ENCODE measurements at places on chromosomes 1 and 21.

GRCh38 chr1:31105646-31106045, 40.1 kb upstream of the PUM1 start:
- no peak for DNase-seq

DNA sequence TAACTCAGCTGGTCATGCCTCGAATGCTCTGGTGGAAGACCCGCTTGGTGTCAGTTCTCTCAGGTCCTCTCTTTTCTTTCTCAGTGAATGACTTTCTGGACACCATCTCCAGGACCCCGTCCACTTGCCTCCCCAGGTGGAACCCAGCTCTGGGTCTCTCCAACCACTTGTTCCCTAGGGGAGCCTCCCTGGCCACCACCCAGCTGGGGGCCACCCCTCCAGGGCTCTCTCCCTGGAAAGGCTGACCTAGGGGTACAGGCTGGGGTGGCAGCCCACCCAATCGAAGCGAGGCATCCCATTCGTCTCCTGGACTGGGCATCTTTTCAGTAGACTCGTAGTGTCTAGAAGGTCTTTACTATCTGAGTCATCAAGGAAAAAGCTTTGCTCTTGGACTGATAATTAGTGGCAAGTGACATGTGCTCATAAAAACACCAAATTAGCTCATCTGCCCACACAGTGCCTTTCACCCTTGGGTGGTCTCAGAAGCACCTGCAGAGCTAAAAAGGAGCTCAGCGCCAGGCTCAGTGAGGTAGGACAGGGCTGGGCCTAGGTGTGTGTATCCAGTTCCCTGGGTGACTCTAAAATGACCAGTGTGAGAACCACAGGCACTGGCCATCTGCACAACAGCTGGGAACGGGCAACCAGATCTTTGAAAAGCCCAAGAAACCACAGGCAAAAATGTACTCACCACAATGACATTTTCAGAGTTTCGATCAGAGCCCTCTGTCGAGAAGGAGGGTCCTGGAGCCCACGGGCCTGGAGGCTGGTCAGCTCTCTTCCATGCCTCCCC, 2.4 kb upstream of the PDXK start:
- no peak for DNase-seq

DNA sequence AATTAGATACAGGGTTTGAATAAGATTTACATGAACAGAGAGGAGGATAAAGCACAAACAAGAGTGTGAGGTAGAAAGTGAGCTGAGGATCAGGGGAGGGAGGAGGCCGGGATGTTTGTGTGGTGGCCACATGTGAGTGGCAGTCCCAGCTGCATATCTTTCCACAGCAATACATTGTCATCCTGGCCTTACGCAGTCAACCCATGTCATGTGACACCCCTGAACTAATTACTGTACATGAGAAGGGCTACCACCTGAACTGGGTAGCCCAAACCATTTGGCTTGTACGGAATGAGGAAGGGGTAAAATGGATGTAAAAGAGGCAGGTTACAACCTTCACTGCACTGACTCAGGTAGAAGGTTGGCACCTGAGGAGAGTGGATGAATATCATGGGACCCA, 4.2 kb downstream of the SLAMF7 start:
- no peak for DNase-seq

DNA sequence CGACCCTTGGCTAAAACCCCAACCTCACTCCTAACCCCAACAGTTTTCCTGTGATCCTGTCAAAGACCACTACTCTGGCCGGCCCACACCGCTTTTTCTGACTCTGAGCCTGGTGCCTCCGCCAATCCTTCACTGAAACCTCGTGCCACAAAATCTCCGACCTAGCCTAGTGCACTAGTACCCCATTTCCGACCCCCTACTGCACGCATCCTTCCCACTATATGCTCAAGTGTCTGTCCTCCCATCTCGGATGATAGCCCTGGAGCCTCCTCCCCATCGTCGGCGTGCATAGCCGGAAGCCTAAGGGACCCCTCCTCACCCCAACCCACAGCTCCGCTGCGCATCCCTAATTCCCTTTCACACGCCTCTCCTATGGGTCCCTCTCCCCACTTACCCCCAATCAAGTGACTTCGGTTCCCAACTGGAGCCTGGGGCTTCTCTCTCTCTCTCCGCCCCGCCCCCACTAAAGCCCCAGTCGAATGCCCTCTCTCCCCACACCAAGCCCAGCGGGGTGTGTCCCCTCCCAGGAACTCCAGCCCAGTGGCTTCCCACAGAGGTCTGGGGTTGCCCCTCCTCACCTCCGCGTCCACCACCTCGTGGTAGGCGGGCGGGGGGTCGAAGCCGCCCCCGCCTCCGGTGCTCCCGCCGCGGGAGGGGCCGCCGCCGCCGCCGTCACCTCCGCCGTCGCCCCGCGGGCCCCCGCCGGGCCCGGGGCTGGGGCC, 791 bp downstream of the USP24 start:
- DNase-seq, result peak; percentile 17

DNA sequence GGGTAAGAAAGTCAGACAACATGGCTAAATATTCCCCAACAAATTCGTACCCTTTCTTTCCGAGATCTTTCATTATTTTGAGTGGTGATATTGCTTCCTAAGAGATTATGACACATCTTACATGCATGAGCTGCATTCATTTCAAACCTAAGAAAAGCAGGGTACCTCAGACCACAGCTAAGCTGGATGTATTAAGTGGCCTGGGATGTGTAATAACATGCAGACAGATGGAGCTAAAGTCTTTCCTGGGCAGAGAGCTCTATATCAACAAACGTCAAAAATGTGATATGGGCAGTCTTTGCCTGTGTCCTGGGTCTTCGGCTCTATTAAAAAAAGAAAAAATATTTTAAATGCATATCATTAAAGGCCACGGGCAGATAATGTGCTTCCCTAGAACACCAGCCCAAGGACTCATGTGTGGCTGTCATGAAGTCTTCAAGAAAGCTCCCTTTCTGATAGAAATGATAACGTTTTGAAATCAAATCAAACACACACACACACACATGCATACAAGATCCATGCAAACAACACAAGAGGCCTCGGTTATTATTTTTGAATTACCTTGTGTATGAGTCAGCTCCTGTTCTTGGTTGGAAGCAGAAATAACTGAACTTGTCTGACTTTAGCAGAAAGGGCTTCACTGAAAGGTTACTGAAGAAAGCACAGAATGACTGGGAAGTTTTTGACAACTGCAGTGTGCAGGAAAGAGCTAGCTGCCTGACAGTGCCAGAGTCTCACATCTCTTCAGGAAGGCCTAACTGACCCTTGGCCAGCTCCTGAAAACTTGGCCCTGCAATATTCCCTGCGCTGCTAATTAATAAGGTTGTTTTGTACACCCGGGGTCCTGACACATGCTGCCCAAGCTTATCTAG, 231.2 kb downstream of the DSCAM start:
- DNase-seq, result no peak

- no peak for DNase-seq
Observed at GRCh38 chr1:183002797-183003196, 20.4 kb upstream of the LAMC1 start.

DNA sequence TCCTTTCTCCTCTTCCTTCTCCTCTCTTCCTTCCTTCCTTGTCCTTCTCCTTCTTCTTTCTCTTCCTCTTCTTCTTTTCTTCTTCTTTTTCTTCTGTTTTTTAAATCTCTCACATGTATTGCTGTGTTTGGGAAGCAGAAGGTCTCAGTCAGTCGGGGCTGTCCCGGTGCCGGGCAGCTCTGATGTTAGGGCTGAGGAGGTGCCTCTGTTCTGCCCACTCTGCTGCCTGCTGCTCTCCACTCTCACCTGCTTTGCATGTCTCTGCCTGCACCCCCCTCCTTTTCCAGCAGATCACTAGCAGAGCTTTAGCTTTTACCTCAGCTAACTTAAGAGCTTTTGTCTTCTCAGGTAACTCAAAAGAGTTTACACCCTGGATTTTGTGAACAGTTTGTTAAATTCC, 276.6 kb downstream of the CHRM3 start:
- no peak for DNase-seq

DNA sequence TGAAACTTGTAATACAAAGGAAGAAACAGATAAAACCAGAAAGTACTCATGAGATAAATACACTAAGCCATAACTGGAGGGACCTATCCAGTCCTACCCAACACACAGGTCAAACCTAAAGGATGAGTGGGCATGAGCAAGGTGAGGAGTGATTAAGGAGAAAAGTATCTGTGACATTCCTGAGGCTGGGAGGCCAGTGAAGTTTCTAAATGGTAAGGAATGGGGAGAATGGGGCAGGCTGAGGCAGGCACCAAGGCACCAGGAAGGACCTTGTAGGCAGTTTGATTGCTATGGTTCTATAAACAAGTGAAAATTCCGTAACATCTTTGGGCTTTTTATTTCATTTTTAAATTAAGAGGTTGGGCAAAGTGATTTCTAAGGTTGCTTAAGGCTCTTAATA, 10.4 kb downstream of the DDX59 start:
- no peak for DNase-seq

DNA sequence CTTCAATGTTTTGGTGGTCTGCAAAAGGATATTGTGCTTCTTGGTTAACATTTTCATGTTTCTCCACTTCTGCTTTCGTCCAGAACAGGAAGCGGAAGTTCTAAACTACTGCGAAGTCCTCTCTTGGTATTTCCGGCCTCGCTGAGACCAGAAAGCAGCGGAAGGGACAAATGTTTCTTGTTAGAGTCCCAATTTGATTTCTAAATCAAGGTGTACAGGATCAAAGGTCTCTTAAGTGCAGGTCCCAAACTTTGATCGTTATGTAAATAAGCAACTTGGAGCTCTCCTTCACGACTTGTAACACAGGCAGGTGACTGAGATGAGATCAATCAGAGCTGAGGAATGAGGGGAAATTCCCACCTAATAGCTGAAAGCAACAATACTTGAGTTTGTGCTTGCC, 40.1 kb upstream of the HMCN1 start:
- no peak for DNase-seq

DNA sequence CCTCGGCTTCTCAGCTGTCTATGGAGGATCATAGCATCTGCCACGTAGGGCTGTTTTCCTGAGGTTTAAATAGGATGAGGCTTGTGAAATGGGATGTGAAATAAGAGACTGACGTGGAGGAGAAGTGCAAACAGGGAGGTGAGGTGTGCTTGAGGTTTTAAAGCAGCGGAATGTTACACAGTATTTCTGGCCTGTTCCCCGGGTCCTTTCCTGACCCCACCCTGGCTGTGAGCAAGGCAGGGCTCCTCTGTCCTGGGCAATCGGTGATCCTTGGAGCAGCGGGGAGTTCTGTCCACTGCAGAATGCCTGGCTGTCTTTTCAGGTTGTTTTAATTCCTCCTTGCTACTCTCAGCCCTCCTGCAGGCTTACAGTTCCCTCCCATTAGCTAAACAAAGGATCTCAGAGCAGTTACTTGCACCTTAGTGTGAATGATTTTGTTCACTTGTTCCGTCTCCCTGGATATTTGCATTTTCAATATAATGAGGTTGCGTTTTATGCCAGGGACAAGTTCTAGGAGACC, 38.6 kb downstream of the LHX4 start:
- no peak for DNase-seq

DNA sequence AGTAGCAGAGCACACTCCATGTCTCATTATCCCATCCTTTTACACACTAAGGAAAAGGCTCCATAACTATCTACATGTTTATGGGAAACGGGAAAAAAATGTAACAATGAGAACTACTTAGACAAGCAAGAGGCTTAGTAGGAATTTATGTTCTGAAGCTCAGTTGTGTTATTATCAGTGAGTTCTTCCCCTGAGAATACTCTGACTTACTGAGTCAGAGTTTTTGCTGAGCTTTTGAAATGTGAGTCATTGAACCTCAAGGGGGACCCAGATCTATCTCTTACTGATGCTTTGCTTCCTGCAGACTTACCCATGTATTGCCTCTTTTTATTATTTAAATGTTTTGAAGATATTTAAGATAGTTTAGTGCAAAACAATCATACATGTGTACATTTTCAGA, 20.1 kb downstream of the CFHR5 start:
- no peak for DNase-seq

DNA sequence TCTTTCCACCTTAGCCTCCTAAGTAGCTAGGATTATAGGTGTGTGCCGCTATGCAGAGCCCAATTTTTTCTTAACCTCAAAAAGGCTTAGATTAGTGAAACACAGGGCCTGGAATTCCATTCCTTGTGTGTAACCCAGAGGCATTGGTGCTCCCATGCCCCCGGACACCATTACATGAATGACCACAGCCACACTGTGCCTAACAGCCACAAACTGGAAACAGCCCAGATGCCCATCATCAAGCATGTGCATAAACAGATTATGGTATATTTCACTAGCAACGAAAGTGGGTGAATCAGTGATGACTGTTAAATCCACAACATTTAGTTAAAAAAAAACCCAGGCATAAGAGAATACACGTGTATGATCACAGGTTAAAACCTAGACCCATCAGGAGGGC, 24.4 kb downstream of the ADAM30 start:
- no peak for DNase-seq

- no peak for DNase-seq
Observed at GRCh38 chr1:24931146-24931467, 1.0 kb upstream of the RUNX3 start.

- no peak for DNase-seq
Observed at GRCh38 chr1:198465201-198466144, 75.0 kb downstream of the ATP6V1G3 start.

GRCh38 chr1:116288201-116288598, 84.8 kb upstream of the ATP1A1 start:
- no peak for DNase-seq

DNA sequence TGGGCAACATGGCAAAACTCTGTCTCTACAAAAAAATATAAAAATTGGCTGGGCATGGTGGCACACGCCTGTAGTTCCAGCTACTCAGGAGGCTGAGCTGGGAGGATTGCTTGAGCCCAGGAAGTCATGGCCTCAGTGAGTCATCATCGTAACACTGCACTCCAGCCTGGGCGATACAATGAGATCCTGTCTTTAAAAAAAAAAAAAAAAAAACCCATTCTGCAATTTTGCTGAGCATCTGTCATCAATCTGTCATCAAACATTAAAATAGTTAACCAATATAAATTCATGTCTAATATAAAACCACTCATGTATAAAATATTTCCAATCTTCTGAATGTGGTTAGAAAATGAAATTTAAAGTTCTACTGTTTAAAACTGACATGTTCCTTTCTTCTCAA, 56.9 kb downstream of the LPAR3 start:
- DNase-seq, result no peak

- DNase-seq, result no peak
Observed at GRCh38 chr21:32991361-32991760, 34.4 kb upstream of the OLIG2 start.

Data from activated T-helper 9 cell treated with anti-CD3 and anti-CD28 coated beads, Interleukin-2, amount 50 U/mL, for 16 hours (primary cell).